ENCODE measurements at places on chromosomes 7 and 10.

DNA sequence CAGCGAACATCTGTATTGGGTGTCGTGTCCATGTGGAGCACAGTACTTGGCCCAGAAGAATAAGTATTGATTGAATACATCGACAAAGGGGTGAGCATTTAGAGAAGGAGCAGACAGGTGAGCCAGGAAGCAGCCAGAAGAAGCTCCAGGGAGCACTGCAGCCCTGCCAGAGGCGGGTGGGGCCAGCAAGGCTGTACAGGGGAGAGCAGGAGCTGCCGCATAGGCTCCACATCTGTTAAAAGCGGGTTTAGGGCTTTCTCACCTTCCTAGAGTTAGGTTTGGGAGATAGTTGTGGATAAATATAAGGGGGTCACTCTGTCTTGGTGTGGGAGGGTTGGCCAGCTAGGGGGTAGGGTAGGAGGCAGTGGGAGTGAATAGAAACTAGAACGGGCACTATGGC lies 1.3 kb upstream of the CPA1 start:
- DNase-seq: no peak

DNA sequence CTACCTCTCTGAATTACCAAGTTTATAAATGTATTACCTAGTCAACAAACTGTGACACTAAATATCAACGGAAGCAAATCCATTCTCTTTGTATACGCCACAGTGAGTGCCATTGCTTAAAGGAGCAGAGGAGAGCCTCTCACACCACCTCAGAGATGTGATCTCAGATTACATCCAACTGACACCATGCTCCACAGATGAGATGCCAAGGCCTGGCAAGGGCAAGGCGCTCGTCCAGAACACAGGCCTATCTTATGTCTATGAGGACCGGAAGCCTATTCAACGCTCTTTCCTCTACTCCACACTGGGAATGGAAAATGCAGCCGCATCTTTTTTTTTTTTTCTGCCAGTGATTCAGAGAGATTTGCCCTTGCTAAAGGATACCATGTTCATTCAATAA lies 11.4 kb downstream of the PDIA4 start:
- DNase-seq: no peak

DNA sequence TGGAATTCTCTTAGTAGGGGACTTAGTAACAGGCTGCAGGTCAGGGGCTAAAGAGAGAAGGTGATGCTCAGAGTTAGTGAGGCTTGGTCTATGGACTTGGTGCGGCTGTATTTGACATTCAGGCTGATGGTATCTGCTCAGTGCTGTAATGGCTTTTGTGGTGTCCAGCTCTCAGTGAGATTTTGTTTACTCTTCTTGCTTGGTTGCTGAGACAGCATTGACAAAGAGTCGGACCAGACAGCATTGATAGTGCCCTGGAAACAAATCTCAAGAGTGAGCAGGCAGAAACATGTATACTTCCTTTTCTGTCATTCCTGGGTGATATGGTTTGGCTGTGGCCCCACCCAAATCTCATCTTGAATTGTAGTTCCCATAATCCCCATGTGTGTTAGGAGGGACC lies 202.0 kb downstream of the STK31 start:
- DNase-seq: no peak

- no peak for DNase-seq
These were observed 630.6 kb upstream of the PHF14 start for GRCh38 chr7:10343108-10343507.

DNA sequence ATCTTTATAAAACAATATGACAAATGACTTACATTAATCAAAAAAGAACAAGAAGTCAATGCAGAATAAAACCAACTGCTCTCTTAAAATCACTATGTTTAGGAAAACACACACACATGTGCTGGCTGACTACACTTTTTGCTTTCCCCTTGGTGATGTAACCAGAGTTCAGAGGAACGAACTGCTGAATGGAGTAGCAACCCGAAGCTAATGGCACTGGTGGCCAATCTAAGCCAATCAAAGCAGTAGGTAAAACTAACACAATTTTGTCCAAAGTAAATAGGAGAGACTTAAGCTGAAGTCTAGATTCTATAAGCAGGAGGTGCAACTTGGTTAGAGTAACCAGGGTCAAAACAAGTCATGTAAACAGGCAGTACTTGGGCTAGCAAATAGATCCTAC lies 33.2 kb upstream of the CUBN start:
- no peak for DNase-seq

DNA sequence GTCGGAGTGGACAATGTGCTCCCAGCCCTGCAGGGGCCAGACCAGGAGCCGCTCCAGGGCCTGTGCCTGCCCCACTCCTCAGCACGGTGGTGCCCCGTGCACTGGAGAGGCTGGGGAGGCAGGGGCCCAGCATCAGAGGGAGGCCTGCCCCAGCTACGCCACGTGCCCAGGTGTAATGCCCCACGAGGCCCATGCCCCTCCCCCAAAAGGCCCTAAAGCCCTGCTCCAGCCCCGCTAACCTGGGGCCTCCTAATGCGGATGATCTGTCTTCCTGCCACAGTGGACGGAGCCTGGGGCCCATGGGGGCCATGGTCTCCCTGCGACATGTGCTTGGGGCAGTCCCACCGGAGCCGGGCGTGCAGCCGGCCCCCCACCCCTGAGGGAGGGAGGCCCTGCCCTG lies 23.7 kb upstream of the ZNF862 start:
- DNase-seq: no peak

DNA sequence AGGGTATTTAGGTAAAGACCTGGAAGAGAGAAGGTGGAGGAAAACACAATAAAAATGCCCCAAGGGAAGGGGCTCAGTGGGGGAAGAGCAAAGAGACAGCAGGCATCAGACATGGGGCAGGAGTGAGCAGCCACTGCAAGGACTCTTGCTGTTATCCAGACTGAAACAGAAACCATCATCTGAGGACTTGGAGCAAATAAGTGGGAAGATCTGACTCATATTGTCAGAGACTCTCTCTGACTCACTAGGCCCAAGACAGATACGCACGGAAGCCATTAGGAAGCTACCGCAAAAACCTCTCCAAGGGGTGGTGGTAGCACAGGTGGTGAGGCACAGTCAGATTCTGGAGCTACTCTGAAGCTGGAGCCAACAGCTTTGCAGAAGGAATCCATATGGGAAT lies 110.7 kb downstream of the RNF32 start:
- no peak for DNase-seq

DNA sequence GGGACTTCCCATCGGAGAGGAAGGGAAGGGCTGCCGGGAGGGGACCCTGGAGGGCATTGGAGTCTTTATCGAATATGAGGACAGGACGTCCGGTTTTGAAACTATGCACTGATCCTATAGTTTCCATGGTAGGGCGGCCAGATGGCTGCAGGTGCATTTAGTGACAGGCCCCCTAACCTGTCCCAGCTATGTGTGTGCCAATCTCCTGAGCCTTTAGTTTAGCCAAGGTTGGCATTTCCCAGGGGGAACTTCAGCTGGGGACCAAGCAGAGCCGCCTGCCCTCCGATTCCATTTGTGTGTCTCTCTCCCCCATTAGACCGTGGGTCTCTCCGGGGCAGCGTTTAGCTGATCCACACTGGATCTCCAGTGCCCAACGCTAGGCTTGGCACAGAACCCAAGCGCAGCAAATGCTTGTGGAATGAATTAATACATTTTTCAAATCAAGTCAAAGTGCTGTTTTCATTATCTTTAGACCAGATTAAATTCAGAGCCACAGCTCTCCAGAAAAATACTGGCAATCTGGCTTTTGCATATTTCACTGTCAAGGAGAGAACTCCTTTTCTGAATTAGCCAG lies 19.9 kb downstream of the TMEM270 start:
- no peak for DNase-seq

DNA sequence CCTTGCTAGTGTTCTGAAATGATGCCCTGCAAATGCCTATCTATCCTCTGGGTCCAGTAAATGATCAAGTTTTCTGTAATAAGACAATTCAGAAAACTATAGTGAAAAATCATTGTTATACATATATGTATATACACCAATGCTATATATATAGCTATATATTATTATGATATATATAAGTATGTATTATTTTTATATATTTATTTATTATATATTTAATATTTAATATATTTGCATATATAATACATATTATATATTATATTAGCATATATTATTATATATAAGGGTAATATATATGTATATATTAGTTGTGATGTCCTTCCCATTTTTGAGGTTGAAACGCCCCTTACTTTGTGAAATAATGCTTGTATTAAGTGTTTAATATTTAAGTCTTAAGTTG lies 181.4 kb upstream of the CACNA2D1 start:
- DNase-seq: no peak

DNA sequence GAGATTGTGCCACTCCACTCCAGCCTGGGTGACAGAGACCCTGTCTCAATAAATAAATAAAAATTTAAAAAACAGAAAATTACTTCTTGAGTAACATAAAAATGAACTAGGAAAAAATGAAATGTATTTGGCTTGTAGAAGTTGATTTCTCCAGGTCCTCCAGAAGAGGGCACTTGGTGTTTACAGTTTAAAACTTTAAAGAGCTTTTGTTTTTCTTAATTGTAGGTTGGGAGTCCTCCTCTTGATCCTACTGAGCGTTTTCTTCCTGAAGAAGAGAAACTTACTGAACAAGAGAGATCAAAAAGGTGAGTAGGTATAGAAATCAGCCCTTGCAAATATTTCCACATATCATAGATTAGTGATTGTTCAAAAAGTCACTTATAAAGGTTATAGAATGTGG lies 16.2 kb downstream of the KIFBP start:
- peak; percentile 31 for DNase-seq

- no peak for DNase-seq
These were observed 155.8 kb upstream of the HABP2 start for GRCh38 chr10:113397047-113397446.

DNA sequence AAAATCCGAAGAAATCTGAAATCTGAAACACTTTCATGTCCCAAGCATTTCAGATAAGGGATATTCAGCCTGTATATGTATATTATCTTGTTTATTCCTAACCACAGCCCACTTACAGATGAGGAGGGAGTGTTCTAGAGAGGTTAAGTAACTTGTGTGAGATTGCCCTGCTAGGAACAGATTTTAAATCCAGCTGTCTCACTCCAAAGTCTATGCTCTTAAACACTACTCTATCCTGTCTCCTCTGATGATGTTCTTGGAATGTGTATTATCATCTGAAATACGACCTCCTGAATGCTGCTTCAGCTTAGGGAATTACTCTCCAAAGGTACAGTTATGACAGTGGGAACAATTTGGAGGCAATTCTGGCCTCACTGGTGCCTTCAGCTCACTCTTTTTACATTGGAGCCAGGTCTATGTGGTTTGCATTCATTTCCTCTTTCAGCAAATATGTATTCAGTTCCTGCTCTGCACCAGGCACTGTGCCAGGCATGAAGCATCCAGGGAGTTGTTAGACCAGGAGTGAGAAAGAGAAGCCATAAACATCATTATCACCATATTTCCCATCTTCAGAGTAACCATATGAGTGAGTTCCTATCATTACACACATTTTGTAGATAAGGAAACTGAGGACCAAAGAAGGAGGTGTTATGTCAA lies 70.2 kb downstream of the NOC3L start:
- no peak for DNase-seq

- no peak for DNase-seq
These were observed 28.0 kb downstream of the IPMK start for GRCh38 chr10:58239561-58240169.

DNA sequence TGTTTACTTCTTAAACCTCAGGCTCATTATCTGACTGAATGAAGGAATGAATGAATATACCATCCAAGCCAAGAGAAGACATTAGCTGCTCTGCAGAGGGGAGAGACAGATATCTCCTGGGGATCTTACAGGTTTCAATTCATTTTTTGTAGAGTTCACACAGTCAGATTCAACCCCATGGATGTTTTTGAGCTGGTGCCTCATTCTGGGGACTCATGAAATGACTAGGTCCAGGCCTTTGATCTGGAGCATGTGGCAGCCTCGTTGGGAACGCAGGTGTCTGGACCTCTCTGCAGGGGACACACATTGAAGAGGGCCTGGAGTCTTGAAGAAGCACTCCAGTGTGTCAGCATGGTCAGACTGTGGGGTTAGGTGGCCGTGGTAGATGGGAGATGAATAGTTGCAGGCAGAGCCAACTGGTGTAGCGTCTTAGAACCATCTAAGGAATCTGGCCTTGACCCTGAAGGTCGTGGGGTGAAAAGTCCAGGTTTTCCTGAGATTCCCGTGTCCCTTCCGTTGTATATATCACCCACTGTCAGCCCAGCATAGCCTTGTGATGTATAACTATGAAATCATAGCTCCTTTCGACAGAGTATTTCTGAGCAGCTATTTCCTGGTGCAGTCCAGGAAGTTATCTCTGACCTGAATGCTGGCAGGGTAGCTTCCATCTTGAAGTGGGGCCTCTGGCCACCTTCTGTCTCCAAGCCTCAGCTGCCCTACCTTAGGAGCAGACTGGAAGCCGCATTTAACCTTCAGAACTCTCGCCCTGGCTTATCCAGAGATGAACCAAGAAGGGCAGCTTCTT lies 22.3 kb downstream of the BTBD16 start:
- DNase-seq: no peak

DNA sequence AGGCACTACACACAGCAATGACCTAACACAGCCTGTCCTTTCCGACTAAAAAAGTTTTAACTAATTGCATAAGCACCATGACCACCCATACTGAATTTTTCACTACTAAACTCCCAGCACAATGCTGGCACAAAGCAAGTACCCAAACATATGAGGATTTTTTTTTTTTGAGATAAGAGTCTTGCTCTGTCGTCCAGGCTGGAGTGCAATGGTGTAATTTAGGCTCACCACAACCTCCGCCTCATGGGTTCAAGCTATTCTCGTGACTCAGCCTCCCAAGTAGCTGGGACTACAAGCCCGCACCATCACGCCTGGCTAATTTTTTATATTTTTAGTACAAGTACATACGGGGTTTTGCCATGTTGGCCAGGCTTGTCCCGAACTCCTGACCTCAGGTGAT lies 5.1 kb downstream of the UBE2H start:
- peak; percentile 88 for DNase-seq

GRCh38 chr7:142152076-142152475 lies 40.6 kb downstream of the MGAM2 start:
- DNase-seq: no peak

- no peak for DNase-seq
These were observed 44.4 kb upstream of the ELN start for GRCh38 chr7:73983437-73984164.

- DNase-seq: no peak
These were observed 90.7 kb downstream of the COL13A1 start for GRCh38 chr10:69892406-69892805.

- no peak for DNase-seq
These were observed 952 bp upstream of the MAFK start for GRCh38 chr7:1529383-1530116.

DNA sequence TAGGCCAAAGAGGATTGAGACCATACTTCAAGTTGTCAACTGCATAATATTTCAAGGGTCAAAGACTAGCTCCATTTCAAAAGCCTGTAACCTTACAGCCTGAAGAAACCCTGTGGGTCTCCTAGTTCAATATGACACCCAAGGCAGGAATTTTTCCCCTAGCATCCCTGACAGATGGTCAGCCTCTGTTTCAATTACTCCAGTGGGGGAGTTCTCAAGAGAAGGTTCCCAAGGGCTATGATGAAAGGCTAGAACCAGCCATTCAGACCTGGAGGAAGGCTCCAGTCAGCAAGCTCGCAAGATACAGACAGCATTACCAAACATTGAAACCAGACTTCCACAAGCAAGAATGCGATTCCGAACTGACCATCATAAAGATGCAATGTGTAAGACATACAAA lies 1.6 kb downstream of the HTR7 start:
- DNase-seq: no peak

GRCh38 chr10:50417486-50417885 lies 166.2 kb upstream of the ASAH2 start:
- no peak for DNase-seq

GRCh38 chr7:120837599-120837998 lies 20.3 kb downstream of the TSPAN12 start:
- no peak for DNase-seq

GRCh38 chr7:140723006-140723405 lies 26.5 kb downstream of the NDUFB2 start:
- no peak for DNase-seq

Data from SJSA1 (cell line).